Peyer's patch (tissue), 4 donors: ENCODE measurements at places on chromosomes 7 and 10.

- no peak for DNase-seq
These were observed 459 bp downstream of the SUGCT start for GRCh38 chr7:40135317-40135610.

DNA sequence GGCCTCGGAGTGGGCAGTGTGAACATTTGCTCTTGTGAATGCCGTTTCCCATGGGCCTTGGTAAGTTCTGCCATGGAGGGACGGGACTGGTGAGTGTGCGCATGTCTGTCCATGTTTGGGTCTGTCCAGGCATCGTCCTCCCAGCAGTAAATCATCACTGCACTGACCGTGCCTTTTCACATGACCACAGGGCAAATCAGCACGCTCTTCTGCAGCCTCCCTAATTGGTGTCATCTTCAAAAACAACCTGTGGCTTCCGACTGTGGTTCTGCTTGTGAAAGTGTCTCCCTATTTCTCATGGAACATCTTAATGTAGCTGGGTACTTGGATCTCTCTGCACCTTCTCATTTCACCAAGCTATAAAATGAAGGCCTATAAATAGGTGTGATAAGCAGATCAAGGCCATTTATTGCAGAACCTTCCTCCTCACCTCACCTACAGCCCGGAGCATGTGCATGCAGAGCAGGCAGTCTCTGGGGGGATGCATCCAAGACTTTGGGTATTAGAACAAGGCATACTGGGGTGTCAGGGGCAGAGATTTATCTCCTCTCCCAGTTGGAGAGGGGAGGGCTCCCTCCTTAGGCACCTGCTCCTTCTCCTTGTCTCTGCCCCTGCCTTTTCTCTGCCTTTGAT is 77.4 kb downstream of the RBM20 start:
- no peak for DNase-seq

GRCh38 chr10:133403784-133404183 is 9.8 kb downstream of the MTG1 start:
- DNase-seq, result no peak

- DNase-seq, result no peak
These were observed 432.0 kb downstream of the PCDH15 start for GRCh38 chr10:54368984-54369383.
